ENCODE measurements at places on chromosomes 12 and 14.

- no peak for DNase-seq
These were observed 5.6 kb upstream of the ST8SIA1 start for GRCh38 chr12:22340143-22340542.

- peak; percentile 51 for DNase-seq
These were observed 357.5 kb downstream of the FSCB start for GRCh38 chr14:44149597-44149996.

DNA sequence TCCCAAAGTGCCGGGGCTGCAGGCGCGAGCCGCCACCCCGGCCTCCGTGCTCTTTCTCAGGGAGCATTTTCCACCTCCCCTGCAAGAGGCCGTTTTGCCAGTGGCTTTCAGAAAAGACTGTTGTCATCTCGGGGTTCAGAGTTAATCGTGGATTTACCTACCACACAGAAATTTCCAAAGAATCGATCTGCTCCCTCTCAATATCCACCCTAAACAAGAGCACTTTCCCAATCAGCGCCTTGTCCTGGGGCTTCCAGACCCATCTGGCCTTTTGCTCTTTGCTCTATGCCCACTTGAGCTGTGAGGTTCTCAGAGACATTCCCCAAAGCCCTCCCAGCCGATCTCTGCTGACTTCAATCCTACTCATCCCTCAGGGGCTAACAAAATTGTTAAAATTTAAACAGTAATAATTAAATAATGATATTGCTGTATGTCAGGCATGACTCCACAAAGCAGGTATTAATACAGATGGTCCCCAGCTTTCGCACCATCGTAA lies 86.6 kb downstream of the NINJ2 start:
- no peak for DNase-seq

- DNase-seq, result no peak
These were observed 10.8 kb downstream of the P2RX2 start for GRCh38 chr12:132629330-132629729.

DNA sequence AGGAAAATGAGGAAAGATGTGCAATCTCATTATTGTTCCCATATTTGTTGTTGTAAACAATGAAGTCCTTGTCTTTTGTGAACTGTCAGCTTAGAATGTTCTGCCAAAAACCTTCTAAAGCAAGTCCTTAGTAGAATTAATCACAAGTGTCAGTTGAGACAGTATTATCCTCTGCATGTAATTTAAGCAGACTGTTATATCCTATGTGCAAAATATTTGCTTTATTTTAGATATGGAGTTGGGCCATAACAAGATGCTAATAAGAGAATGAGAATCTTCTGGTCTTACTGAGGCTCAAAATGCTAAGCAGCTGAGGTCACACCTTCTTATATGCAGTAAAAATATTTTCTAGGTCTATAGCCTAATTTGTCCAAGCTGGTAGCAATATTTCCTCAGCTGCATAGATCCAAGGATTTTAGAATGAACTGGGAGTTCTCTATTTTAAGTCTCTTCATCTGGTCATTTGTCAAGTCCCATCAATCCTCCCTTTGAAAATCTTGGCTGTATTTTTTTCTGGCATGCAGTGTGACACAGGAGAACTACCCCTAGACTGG lies 222.3 kb upstream of the NAV3 start:
- DNase-seq, result no peak

GRCh38 chr12:3684449-3685051 lies 68.4 kb downstream of the CRACR2A start:
- DNase-seq, result peak; percentile 73

- DNase-seq, result no peak
These were observed 117.9 kb upstream of the SFSWAP start for GRCh38 chr12:131592972-131593371.

GRCh38 chr12:43840338-43840737 lies 4.5 kb downstream of the TMEM117 start:
- DNase-seq, result no peak

DNA sequence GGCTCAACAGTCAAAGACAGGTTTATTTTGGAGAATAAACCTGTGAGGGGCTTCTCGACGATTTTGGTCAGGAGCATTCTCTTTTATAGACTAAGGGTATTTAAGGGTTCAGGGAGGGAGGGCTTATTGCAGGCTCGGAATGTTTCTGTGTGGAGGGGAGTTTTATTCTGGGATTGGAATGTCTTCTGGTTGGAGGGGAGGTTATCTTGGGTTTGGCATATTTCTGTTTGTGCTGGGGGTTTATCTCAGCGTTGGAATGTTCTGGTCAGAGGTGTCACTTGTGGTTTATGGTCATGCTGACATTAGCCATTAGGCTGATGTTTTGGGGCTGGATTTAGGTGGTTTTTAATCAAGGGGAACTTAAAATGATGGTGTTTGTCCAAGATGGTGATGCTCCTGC lies 103.9 kb downstream of the SUDS3 start:
- DNase-seq, result no peak

GRCh38 chr12:27101290-27101689 lies 18.9 kb upstream of the C12orf71 start:
- no peak for DNase-seq

- no peak for DNase-seq
These were observed 835.9 kb downstream of the DIO2 start for GRCh38 chr14:79375356-79375755.

GRCh38 chr12:96241431-96241830 lies 47.3 kb downstream of the ELK3 start:
- no peak for DNase-seq

- DNase-seq, result no peak
These were observed 155.6 kb downstream of the PLXNC1 start for GRCh38 chr12:94304012-94304411.

DNA sequence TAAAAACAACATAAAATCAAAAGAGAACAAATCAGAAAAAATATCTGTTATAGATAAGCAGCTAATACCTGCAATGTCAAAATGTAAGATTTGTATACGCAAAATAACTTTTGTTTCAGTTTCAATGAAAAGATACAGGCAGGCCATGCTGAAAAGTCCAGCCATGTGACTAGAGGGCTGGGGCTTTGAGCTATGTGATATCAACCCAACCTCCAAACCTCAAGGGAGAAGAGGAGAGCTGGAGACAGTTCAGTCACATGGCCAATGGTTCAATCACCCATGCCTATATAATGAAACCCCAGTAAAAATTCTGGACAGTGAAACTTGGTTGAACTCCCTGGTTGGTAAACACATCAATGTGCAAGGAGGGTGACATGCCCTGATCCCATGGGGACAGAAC lies 5.3 kb downstream of the COX16 start:
- DNase-seq, result no peak

DNA sequence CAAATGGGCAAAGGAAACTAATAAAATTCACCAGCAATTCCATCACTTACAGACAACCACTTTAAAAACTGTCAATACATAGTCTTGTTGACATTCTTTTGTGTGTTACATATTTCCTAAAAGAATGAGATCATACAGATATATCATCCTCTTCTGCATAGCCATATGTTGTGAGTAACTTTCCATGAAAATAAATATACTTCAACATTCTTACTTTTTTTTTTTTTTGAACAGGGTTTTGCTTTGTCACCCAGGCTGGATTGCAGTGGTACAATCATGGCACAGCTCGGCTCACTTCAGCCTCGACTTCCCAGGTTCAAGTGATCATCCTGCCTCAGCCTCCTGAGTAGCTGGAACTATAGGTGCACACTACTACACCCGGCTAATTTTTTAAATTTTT lies 20.9 kb downstream of the ZC2HC1C start:
- DNase-seq, result no peak

- no peak for DNase-seq
These were observed 116.4 kb downstream of the LRIG3 start for GRCh38 chr12:58803908-58804307.

Data from COR-L47 (cell line).